Right hindlimb (tissue), 1 donor: ENCODE measurements at places on chromosomes 6 and 20.

DNA sequence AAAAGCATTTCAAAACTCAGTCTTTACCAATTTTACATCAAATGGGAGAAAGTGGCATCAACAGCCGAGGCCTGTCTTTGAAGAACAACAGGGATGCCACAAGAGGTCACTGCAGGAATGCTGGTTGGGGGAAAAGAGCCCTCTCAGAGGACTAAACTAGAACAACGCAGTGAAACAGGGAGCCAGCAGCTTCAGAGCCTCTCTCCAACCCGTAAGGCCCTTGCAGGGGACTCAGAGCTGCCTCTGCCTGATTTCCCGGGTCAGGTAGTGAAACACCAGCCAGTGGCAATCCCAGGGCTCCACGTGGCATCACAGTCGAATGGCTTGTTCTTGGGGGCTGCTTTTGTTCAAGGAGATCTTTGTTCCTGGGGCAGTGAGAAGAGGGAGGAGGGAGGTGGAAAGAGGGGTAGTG lies 55.0 kb upstream of the KCNK16 start:
- peak; percentile 83 for DNase-seq

DNA sequence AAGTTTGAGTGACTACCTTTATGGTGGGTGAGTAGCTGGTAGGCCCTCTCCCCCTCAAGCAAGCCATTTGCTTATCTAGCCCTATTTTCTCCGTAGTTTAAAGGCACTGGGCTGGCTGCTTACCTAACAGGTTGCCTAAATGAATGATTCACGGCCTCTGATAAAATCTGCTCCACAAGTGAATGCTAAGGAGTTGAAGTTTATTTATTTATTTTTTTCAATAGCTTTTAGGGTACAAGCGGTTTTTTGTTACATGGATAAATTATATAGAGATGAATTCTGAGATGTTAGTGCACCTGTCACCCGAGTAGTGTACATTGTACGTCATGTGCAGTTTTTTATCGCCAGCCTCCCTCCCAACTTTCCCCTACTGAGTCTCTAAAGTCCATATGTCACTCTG lies 8.3 kb upstream of the CDH26 start:
- DNase-seq, result no peak

DNA sequence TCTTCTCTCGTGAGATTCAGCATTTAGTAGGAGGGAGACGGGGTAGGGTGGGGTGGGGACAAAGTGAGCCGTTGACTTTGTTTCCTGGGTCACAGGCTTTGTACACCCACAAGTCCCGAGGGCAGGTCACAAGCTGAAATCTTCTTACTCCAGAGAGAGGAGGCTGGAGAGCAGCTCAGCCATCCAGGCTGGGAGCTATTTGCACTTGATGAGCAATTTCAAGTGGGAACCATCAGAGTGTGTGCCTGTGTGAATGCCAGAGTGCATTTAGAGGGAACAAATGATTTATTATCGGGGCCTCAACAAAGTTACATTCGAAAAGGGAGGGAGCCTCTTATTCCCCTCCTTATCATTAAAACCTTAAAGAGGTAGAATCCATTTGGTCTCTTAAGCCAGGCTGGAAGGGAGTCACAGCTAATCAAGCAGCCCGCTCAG lies 155.7 kb upstream of the JARID2 start:
- DNase-seq, result peak; percentile 31

GRCh38 chr20:31967830-31968249 lies at the start of gene XKR7:
XKR7 (plus strand) TSS chr20:31968151; CDS start chr20:31968176, 25 bp downstream.
- no peak for DNase-seq

- DNase-seq, result peak; percentile 59
These were observed 185.3 kb upstream of the SUPT3H start for GRCh38 chr6:45563041-45563440.

DNA sequence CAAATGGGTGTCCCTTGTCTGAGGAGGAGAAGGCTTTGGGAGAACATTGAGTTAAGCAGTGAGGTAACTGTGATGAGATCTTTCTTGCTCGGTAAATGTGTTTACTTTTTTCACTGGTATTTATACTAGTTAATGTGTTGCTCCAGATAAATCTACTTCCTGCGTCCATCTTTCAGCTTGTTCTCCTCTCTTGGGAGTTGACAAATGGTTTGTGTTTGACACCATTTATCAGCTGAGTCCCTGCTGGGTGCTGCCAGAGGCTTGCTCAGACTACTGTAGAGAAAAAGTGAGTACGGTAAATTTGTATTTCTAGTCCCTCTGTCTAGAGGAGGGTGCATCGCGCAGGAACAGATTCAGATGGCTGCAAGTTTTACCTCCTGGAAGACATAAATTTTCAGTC lies 8.3 kb upstream of the PRDM1 start:
- no peak for DNase-seq

DNA sequence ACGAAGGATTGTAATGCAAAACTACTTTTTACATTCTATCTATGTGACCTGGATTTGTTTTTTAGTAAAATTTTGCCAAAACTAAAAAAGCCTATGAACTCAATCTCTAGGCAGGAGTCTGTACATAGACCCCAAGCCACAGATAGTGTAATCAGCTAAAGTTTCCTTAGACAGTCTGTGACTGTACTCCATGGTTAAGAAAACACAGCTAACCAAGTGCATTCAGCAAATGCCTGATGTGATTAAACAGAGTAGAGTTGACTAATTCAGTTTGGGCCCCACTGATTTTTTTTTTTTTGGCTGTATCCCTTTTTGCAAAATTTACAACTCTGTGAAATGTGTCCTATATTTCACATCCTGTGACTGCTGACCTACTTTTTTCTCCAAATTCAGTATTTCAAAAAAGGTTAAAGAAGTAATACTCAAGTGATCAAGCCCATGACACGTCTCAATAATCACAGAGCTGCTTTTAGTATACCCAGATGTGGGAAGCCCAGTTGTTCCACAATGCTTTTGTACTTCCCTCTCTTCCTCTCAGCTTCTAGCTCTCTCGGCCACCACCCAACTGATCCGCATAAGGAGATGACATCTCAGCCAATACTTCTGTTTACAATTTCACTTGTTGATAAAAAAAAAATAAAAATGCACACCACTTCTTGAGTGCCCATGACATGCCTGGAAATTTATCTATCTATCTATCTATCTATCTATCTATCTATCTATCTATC lies 108.8 kb upstream of the TBX18 start:
- DNase-seq, result no peak

DNA sequence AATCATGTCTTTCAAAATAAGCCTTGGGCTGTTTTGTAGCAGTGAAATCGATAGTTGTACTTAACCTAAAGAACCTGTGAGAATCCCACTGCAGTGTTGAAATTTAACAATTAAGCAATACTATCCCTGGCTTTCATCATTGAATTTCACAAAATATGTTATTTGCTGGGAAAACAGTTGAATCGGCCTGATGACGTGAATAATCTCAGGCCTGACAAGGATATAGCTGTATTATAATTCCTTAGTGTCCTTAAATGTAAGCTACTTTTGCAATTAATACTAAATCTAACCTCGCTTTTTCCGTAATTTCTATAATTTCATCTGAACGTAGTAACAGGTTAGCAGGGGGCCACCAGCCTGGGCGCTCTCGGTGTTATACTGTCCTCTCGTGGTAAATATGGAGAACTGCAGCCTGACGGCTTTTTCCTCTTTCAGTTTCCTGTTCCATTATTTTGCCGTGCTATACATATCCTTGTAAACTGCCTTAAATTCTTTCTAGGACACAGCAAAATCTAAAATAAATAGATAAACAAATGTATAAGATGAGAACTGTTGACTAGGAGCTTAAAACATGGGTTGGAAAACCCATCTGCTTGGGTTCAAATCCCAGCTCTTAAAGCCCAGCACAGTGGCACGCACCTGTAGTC lies 24.0 kb downstream of the MTFR2 start:
- DNase-seq, result peak; percentile 61

- DNase-seq, result no peak
These were observed 15.4 kb upstream of the PREX1 start for GRCh38 chr20:48843057-48843806.

GRCh38 chr6:98925831-98926230 lies 21.9 kb downstream of the FBXL4 start:
- DNase-seq, result no peak

DNA sequence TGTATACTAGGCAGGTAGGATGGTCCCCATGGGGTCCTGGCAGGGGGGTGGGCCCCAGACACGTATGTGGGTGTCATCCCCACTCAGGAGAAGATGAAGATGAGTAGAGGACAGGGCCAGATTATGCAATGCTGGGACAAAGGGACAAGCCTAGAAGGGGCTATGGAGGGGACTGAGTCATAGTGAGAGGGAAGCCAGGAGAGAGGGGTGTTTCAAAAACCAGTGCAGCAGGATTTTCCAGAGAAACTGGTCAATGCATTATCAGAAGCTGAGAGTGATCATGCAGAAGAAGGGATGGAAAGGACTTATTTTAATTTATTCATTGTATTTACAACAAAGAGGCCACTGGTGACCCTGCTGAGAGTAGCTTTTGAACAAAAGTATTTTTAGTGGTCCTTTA lies 74.0 kb downstream of the PPP1R3G start:
- DNase-seq, result no peak

DNA sequence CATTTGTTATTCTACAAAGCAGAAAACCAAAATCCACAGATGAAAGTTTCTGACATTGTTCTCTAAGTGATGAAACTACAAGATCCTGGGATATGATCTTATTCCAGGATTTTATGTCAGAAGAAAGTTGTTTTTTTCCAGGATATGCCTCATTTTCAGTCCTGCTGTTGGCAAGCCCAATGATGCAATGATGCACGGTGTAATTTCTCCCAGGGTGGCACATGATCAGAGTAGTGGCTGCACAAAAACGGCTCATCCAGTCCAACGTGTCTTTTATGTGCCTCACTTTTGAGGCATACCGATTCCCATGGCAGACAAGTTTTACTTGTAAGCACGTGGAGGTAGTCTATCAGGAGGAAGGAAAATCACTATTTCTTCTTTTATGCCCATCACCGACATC lies 302.3 kb upstream of the JAG1 start:
- DNase-seq, result no peak

DNA sequence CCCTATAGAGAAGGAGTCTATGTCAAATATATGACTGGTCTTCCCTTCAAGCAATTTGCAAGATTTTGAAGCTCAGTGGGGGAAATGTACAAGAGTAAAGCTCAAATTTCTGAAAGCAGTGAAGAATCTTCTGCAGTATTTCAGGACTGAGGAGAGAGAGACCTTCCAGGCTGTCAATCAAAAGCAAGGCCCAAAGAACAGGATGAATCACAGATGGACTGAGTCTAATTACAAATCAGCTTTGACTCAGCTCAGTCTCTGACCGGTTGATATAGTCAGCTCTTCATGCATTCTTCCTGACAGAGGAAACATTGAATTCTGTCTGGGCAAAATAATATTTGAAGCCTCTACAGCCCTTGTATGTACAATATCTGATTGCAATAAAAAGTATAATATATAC lies 7.7 kb upstream of the HTR1B start:
- no peak for DNase-seq

DNA sequence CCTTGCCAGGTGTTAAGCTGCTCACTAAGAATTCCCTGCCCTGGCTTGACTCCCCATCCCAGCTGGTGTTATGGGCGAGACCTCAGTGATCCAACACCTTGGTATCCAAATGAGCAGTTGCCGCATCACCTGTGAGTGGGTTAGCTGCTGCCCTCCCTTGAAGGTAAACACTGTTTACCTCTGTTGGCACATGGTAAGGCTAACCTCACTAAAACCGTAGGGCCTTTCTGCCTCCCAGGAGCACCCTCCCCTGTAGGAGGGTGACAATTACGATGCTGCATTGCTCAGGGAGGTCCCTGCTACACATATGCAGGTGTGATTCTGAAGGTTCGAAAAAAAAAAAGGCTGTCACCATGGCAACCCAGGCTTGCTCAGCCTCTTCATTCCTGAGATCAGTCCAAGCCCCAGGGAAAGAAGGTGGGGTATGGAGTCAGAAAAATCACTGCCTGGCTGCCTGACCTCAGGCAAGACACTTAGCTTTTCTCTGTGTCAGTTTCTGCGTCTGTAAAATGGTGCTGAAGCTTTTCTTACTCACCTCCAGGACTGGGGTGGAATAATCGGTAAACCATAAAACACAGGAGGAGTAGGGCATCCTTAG lies 19.5 kb downstream of the PNPLA1 start:
- DNase-seq, result no peak

DNA sequence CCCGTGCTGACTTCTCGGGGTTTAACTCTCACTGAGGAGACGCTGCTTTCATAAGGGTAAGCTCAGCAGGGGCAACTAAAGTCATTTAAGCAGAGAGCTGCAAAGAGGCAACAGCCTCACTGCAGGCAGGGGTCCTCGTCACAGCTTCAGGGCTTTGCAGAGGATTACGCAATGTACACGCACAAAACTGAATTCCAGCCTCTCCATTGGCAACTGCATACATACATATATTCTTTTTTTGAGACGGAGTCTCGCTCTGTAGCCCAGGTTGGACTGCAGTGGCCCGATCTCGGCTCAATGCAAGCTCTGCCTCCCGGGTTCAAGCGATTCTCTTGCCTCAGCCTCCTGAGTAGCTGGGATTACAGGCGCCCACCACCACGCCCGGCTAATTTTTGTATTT lies 2.4 kb downstream of the GMEB2 start:
- DNase-seq, result no peak

DNA sequence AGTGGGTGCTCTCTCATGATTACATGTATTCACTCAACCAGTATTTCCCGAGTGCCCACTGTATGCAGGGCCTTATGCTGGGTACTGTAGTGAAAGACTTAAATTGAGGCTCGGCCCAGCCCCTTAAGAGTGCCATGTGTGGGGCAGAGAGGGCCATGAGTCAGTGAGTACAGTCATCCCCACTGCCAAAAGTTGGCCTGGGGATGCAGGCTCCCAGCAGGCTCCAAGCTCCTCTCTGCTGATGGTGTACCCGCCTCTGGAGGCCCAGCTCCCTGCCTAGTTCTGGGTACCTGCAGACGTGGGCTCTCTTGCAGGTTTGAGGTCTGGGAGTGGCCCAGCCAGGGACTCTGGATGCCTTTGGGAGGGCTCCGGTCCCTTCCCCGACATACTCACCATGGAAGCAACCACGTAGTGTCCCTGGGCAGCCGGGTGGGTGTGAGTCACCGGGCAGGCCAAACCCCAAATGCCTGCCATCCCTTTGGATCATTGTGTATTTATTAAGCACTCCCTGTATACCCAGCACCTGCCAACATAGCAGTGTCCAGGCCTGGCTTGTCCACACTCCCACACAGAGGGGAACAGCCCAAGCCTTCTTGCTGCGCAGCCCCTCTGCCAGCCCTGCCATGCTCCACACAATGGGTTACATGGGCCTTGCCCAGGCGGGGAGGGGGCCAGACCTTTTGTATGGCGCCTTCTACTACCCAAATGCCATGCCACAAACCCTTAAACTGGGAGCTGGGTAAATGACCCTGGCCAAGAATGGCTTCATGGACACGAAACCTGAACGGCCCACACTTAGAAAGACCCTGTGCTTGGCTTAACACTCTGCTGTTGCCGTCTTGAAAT lies 153.6 kb downstream of the VEGFA start:
- DNase-seq, result no peak
